ENCODE measurements at places on chromosomes 16 and 17.

- no peak for DNase-seq
These were observed 21.9 kb upstream of the EFCAB13 start for GRCh38 chr17:47301831-47302230.

GRCh38 chr17:81457401-81457800 lies 55.2 kb downstream of the ACTG1 start:
- DNase-seq, result no peak

- DNase-seq, result no peak
These were observed 194.6 kb downstream of the STX8 start for GRCh38 chr17:9381068-9381467.

DNA sequence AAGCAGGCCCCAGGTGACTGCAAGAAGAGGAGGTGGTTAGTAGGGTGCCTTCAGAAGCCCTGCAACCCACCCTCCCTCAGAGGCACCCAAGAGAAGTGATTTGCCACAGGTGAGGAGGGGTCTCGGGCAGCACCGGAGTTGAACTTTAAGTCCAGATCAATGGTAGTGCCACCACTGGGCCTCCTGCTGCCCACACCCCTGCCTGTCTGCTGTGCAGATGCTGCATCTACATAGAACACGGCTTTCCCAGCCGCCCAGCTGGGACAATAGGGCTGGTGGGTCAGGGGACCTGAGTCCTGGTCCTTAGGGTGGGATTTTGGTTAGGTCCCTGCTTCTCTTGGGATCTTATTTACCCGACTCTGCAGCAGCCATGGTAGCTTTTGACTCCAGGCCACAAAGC lies 17.6 kb upstream of the FAM83G start:
- no peak for DNase-seq

- no peak for DNase-seq
These were observed 198.7 kb downstream of the RBFOX3 start for GRCh38 chr17:79412110-79412509.

DNA sequence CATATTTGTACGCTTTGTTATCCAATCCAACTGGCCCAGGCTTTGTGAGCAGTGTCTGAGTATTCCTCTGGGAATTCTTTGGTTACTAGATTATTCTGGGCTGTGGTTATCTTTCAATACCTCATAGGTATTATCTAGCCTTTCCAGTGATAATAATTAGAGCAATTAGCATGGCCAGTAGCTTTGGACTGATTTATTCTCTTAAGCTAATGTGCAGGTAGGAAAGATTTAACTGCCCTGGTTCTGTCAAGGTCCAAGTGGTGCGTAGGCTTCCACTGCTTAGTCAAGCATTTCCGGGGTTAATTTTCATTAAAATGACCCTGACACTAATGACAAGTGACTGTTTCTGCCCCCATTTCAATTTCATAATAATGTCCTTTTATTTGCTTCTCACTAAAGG lies 54.2 kb upstream of the PMFBP1 start:
- DNase-seq, result no peak

GRCh38 chr17:28700830-28701492 lies 10.7 kb downstream of the PROCA1 start:
- no peak for DNase-seq

Data from CD4-positive, alpha-beta T cell (primary cell).